ENCODE measurements at places on chromosomes 4 and X.

- DNase-seq = no peak
These were observed 427.7 kb upstream of the MAGEB2 start for GRCh38 chrX:29787656-29788055.

DNA sequence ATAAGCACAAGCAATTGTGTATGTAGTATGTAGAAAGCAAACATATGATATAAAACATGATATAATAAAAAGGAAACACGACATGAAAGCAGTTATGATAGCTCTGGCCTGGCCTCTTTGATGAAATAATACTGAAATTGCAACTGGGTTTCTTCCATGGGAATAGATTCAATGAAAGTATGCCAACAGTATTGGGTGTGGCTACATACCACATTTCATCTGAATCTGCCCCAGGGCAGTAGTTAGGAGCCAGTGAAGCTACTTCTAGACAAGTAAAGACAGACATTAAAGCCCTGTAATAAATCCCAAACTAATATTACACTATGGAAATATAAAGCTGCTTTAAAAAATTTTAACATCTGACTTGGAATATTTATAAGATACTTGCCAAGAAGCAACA lies 207.3 kb downstream of the FBXW7 start:
- no peak for DNase-seq

GRCh38 chr4:137065311-137065710 lies 467.0 kb downstream of the PCDH18 start:
- DNase-seq = no peak

DNA sequence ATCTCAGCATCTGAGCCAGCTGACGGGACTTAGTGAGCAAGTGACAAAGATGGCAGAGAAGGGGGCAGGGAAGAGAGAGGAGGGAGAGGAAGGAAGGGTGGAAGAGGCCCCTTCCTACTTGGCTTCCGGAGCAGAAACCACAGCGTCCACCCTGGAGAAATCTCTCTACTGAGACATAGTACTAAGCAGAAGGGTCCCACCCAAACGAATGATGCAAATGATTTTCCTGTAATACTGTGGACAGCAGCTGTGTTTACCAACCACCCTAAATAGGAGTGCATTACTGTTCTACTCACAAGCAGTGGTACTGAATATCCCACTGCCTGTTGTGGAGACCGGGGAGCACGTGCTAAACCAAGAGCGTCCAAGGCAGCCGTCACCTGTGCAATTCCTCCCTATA lies 29.4 kb downstream of the DTHD1 start:
- no peak for DNase-seq

- no peak for DNase-seq
These were observed 1197.9 kb downstream of the TECRL start for GRCh38 chr4:63211375-63211774.

- DNase-seq = no peak
These were observed 144.0 kb upstream of the ADAMTS3 start for GRCh38 chr4:72712997-72713396.

DNA sequence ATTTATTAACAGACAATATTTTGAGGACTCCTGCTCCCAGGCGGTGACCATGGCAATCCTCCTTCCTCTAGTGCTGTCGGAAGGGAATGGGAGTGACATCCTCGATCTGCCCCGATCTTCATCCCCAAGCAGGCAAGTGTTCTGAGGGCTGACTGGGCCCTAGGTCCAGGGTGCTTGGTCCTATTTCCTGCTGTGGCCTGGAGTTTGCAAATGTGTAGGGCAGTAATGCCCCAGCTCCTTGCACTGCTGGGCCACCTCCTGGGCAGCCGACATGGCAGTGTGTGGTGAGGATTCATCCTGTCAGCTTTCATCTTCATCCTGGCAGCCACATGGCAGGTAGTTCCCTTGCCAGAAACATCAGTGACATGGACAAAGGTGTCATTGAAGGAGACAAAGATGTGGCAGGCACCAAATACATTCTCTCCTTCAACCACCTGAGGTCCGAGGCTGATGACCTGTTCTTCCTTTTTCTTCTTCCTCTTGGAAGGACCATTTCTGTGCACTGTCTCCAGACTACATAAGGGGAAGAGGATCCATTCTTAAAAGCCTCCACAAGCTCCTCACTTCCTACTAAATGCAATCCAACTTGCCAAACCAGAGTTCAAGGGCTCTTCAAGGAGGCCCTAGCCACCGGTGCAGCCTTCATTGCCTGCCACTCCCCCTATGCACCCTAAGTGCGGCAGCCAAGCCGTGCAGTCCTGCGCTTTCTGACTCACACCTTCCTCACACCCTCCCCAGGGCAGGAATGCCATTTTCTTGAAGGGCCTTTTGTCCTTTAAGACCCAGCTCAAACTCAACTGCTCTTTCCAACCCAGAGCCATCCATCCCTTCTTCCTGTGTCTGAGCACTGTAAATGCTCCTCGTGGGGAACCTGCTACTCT lies 65.7 kb downstream of the TMEM154 start:
- DNase-seq = no peak

DNA sequence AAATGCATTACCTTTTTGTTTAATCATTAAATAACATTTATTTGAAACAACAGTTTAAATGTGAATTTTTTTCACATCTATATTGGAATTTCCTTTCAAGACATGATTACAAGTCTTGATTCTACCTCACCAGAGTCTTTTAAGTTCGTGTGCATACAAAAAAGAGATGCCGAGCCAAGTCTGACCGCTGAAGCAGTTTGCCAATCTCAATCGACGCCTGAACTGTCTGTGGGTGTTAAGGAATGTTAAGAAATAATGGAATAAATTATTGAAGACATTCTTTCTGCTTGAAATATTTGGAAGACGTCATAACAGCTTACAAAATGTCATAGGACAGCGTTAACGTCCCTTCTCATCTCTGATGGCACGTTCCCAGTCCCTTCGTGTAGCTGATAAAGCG lies 27.9 kb upstream of the TNIP3 start:
- no peak for DNase-seq

GRCh38 chr4:153791746-153792617 lies 3.1 kb upstream of the SFRP2 start:
- DNase-seq = no peak

GRCh38 chr4:27678027-27678426 lies 817.4 kb downstream of the STIM2 start:
- DNase-seq = no peak

GRCh38 chrX:1300449-1300848 lies 31.8 kb downstream of the CSF2RA start:
- DNase-seq = no peak

DNA sequence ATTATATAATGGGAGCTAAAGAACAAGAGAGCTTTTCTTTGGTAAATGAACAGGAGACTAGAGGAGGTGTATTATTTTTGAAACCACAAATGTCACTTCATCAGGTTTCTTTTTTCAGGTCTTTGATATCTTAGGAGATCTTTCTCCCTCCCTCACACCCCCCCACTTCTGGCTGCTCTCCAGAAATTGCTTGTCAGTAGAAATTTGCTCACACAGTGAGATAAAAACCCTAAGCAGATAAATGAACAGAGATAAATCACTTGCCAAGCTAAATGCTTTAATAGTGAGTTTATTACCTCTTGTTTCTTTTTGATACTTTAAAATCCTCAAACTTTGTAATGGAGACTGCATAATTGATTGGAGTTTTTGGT lies 421.2 kb upstream of the TENM3 start:
- DNase-seq = no peak

DNA sequence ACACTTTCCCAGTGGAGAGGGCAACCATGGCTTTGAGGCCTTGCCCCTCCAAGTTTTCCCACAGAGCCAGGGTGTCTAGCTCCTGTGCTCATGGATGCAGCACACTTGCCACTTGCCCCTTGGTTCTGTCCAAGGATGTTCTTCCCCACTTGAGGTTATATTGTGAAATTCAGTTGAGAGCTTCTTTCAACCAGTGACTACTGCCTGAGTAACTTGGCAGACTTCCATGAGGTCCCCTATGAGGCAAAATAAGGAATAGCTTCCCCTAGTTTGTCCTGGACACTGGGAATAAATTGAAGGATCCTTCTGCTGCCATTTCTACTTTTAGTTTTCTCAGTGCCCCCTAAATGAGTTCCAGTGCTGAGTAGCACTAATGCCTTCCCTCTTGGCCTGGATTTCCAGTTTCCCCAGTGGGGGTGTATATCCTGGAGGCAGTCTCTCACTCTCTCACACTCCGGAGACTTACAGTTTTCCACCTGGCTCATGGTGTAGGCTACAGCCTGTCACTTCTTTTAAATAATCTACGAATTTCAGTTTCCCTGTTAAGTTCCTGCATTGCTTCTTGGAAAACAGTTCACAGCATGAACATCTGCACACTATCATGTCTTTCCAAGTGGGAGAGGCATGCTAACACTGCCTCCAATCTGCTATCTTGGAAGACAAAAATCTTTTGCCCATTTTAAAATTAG lies 36.4 kb upstream of the ADH4 start:
- DNase-seq = no peak

DNA sequence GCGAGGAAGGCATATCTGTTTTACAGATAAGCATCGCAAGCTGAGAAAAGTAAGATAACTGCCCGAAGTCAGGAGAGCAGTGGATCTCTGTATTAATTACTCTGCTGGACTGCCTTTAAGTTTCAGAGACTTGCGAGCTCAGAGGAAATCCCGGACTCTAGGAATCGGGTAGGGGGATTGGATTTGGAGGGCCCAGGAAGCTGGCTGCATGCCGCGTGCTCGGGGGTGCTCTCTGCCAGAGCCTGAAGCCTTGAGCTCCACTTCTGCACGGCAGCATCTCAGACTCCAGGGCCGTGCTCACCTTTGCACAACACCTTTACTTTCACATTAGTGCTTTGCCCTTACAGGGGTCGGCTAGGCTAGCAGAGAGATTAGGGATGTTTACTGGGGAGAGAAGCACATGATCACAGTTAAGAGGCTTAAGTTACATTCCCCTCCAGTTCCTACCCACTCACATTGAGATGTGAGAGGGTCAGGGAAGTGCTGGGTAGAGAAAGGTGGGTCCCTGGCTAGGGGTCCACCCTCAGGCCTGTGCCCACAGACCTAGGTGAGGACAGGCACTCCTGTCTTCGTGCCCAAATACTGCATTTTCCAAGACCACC lies 57.0 kb downstream of the TRIML1 start:
- no peak for DNase-seq

DNA sequence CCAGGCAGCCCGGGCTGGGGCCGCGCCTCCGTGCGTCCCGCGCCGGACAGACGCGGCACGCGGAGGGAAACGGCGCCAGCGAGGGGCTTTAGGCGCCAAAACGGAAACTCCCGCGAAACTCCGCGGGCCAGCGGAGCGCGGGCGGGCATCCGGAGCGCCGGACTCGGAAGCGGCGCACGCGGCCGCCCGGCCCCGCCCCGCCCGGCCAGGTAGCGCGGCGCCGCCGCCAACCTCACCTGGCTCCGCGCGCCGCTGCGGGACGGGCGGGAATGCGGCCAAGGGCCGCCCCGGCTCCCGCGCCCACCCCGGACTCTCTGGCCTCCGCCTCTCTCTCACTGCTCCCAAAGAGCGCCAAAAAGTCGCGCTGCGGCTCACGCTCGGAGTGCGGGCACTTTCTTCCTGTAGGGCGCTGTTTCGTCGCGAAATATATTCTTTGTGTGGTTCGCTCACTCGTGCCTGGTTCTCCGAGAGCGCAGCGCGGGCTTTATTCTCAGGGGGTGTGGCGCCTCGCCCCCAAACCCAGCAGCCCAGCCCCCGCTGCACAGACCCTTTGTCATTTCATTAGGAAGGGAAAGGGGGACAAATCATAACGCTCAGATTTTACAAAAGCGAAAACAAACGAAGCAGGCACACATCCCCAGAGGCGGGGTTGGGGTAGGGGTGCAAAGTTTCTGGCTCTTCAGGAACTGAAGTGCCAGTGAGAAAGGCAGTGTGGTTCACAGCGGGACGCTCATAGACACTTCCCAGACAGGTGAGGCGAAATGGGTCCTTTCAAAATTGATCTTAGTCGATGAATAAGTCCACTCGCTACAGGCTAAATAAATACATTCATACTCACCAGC lies 961 bp upstream of the MBNL3 start:
- no peak for DNase-seq

DNA sequence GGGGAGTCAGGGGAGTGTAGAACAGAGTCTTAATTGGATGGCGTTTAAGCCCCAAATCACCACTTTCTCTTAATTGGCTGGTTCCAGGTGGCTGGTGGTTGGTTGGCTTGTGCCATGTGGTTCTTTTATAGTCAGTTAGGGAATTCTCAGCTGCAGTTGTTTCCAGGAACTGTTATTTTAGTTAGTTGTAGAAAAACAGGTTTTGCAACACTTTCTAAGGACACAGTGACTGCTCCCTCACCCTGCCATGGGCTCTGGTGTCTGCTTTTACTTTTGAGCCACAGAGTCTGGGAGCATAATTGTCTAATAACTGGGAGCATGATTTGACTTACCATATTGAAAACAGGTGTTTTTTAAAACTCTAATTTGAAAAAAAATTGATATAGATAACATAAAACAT lies 75.8 kb upstream of the PCDH18 start:
- DNase-seq = no peak

DNA sequence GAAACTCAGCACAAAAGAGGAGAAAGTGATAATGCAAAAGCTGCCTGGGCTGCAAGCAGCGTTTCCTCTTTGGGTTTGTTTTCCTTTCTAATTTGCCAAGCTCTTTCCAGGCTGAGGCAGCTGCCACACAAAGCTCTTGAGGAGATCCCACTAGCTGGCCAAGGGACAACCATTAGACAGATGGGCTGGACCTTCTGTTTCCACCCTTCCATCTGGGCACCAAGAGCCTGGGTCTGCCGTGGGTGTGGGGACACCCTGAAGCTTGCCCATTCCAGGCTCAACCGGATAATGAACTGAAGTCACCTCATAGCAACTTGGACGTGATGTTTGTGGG lies 194.6 kb upstream of the C1QTNF7 start:
- DNase-seq = no peak

- DNase-seq = no peak
These were observed at the start of gene FGF5 for GRCh38 chr4:80266253-80266901. TSS of gene FGF5 (plus strand) at chr4:80266664. CDS start at chr4:80266825, 161 bp downstream.

DNA sequence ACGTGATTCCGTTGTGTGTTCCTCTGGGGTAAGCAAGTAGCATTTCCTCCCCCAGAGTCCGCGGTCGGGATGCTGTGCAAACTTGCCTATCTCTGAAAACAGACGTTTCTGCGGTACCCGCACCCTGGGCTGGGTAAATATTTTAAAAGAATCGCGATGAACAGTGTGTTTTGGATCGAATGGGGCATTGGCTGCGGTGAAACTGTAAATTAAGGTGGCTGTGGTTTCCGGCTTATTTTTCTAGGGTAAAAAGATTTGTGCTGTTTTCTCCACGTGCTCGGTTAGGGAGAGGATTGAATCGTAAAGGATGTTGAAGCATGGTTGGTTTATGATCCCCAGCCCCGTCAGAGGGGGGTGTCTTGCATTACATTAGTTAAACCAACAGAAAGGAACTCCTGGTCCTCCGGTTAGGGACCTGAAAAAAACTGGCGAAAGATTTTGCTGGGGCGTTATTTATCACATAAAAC lies 1.2 kb downstream of the HHIP start:
- no peak for DNase-seq

Data from activated CD8-positive, alpha-beta memory T cell treated with anti-CD3 and anti-CD28 coated beads for 1 hour (primary cell).